ENCODE measurements at places on chromosomes 5 and 9.

DNA sequence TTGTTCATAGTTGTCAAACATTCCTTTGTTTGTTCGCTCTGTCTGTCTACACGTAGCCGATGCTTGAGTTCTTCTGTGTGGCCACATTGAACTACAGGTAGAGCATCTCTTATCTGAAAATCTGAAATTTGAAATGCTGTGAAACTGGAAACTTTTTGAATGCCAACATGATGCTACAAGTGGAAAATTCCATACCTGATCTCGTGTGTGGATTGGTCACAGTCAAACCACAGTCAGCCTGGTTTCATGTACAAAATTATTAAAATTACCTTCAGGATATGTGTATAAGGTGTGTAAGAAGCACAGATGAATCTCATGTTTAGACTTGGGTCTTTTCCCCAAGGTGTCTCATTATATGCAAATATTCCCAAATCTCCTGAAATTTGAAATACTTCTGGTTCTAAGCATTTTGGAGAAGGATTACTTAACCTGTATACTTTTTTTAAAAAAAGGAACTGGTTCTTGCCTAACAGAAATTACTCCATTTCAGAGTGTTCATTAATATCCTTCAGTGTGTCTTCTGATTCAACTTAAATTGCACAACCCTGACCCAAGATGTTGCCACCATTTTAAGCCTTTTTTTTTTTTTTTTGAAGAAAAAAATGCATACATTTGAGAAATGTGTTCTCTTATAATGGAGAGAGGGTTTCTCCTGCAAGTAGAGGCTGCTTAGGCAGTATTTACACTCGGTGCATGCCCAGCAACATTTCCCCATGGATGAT is 254.3 kb downstream of the MAST4 start:
- no peak for DNase-seq

DNA sequence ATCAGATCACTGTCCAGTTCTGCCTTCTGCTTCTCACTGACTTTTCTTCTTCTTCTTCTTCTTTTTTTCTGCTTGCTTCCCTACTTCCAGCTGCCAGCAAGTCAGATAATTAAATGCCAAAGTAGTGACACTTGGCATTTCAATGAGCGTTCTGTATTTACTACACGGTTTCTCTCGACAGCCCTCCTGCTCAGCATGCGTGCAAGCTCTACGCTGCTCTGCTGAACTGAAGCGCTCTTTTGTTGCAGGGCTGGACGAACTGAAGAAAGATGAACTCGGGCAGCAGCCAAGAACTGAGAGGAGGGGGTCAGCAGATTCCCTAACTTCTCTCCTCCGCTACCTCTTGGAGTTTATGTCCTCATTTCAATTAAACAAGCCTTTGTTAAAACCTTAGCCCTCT is 319.1 kb downstream of the GLIS3 start:
- DNase-seq, result no peak

DNA sequence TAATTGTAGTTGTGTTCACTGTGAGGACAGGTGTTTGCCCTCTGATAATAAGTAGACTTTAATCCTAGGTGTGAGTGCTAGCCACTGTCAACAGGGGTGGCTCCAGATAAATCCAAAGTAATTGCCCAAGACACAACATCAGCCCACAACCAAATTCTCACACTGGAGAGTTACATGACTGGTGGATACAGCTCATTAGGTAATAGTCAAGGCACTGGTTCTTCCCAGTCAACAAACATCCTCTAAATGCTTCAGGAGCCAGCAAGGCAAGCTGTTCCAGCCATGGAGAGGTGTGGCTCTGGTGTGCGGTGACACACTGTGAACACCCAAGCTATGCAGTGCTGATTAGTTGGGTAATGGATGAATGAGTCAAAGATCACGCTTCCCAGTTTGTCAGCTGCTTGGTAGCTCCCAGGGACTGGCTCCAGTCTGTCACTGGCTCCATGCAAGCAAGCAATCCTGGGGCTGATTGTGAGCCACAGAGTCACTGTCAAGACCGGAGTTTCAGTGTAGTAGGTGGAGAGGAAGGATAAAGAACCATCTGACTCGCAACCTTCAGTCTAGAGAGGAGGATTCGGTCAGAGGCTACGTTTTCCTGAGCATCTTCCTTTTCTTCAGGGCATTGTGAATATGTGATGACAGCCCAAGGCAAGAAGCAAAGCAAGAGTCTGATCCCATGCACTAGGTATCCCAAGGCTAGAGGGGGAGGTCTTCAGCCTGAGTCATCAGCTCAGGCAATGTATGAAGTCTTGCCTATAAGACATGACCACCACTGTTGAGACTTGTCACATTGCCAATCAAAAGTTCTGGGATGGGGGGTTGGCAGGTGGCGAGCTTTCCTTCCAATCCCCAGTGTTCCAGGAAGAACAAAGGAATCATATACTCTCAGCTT is 63.1 kb downstream of the UGCG start:
- DNase-seq, result no peak

- DNase-seq, result no peak
Observed at GRCh38 chr9:38715684-38716083, 4.2 kb downstream of the FAM240B start.
